Neural crest cell (in vitro differentiated cells): ENCODE measurements at places on chromosomes 5 and 9.

- H3K4me3 ChIP-seq, result no peak overlapping the region
- H3K27me3 ChIP-seq, result no peaks in the 10 kb centered on the region
- no peak overlapping the region for H3K27ac ChIP-seq
- H3K4me1 ChIP-seq, result peaks cover 21% of the 10 kb centered on the region
Measured at GRCh38 chr5:60943624-60944023, 1.2 kb downstream of the ERCC8 start.

GRCh38 chr9:71858812-71859211 is 52.2 kb downstream of the ABHD17B start:
- H3K36me3 ChIP-seq, result peaks cover 41% of the 10 kb centered on the region
- no peak overlapping the region for H3K4me3 ChIP-seq
- no peak for DNase-seq
- H3K27ac ChIP-seq, result no peak overlapping the region

GRCh38 chr5:108266242-108266641 is 115.7 kb downstream of the FBXL17 start:
- H3K4me1 ChIP-seq, result no peaks in the 10 kb centered on the region
- H3K27me3 ChIP-seq, result no peaks in the 10 kb centered on the region
- H3K27ac ChIP-seq, result no peak overlapping the region

GRCh38 chr9:133615606-133616188 is 6.5 kb upstream of the FAM163B start:
- no peak overlapping the region for H3K27ac ChIP-seq
- no peak for DNase-seq
- no peak overlapping the region for H3K4me3 ChIP-seq
- H3K27me3 ChIP-seq, result peaks cover 81% of the 10 kb centered on the region
- no peaks in the 10 kb centered on the region for H3K36me3 ChIP-seq

DNA sequence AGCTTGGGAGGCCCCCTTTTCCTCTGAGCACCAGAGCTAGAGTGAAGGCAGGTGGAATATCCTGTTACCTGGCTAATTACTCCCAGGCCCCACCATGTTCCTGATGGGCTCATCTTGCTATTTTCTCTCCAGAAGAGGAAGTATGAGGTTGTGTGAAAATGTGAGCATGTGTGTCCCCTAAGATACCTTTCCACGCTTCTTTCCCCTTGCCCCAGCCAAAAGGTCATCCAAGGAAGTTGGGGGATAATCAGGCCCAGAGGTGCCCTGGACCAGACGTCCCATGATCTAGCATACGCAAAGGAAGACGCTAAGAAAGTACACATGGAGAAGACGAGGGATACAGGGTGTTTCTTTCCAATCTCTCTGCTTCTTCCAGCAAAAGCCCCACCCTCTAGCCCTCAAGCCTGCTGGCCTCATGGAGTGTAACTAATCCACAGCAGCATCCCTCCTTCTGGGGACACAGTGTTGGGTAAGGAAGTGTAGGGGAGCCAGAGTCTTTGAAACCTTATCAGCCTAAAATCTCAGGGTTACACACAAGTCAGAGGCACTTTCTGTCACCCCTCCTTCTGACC is 115.3 kb downstream of the SLC1A3 start:
- H3K4me1 ChIP-seq, result peaks cover 17% of the 10 kb centered on the region
- H3K27ac ChIP-seq, result no peak overlapping the region
- DNase-seq, result no peak
- H3K36me3 ChIP-seq, result no peaks in the 10 kb centered on the region
- no peaks in the 10 kb centered on the region for H3K27me3 ChIP-seq

DNA sequence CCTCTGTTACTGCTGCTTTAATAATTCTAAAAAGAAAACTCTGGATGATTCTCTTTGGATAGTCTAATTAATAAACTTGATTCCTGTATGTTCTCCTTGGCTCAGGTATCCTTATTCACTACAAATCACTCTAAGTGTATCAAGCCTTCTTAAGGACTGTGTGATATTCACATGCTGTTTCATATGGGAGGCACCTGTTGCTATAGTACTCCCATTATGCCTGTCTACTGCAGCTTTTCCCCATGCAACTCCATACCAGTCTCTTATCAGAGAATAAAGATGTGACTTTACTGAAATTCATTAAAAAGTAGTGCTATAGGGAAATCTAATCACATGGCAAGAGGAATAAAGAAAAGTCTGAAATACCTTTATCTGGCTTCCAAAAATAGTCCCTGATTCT is 14.7 kb downstream of the BRD8 start:
- H3K36me3 ChIP-seq, result peaks cover 27% of the 10 kb centered on the region
- no peak overlapping the region for H3K4me3 ChIP-seq
- DNase-seq, result no peak
- H3K27ac ChIP-seq, result no peak overlapping the region
- no peaks in the 10 kb centered on the region for H3K27me3 ChIP-seq
- no peaks in the 10 kb centered on the region for H3K4me1 ChIP-seq

- H3K4me1 ChIP-seq, result peaks cover 20% of the 10 kb centered on the region
- peaks cover 2% of the 10 kb centered on the region for H3K36me3 ChIP-seq
- no peak for DNase-seq
- no peak overlapping the region for H3K4me3 ChIP-seq
- H3K27ac ChIP-seq, result no peak overlapping the region
Measured at GRCh38 chr5:173655196-173655797, 38.8 kb upstream of the BOD1 start.

GRCh38 chr9:135851748-135852147 is 55.6 kb downstream of the CAMSAP1 start:
- no peak overlapping the region for H3K27ac ChIP-seq
- H3K4me3 ChIP-seq, result no peak overlapping the region
- H3K27me3 ChIP-seq, result no peaks in the 10 kb centered on the region
- peaks cover 9% of the 10 kb centered on the region for H3K4me1 ChIP-seq

DNA sequence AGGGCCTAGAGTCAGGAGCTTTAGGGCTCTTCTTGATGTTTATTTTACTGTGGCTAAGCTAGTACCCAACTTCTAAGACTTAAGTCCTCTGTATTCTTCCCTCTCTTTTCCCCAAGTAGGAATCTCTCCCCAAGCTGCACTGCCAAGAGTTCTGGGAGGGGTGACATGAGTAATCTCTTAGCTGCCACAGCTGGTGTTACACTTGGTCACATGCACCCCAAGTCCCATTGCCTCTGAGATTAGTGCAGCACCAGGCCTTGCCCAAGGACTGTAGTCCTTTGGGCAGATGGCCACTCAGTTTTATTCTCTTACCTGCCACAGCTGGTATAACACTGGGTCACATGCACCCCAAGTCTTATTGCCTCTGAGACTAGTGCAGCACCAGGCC is 114.7 kb upstream of the RIOK2 start:
- no peaks in the 10 kb centered on the region for H3K4me1 ChIP-seq
- DNase-seq, result no peak
- peaks cover 2% of the 10 kb centered on the region for H3K36me3 ChIP-seq
- H3K27ac ChIP-seq, result no peak overlapping the region
- H3K27me3 ChIP-seq, result no peaks in the 10 kb centered on the region
- H3K4me3 ChIP-seq, result no peak overlapping the region

GRCh38 chr9:36584620-36585460 is 12.1 kb downstream of the MELK start:
- no peak overlapping the region for H3K4me3 ChIP-seq
- H3K4me1 ChIP-seq, result no peaks in the 10 kb centered on the region
- H3K36me3 ChIP-seq, result peaks cover 13% of the 10 kb centered on the region
- no peak for DNase-seq
- H3K27me3 ChIP-seq, result no peaks in the 10 kb centered on the region
- no peak overlapping the region for H3K27ac ChIP-seq

DNA sequence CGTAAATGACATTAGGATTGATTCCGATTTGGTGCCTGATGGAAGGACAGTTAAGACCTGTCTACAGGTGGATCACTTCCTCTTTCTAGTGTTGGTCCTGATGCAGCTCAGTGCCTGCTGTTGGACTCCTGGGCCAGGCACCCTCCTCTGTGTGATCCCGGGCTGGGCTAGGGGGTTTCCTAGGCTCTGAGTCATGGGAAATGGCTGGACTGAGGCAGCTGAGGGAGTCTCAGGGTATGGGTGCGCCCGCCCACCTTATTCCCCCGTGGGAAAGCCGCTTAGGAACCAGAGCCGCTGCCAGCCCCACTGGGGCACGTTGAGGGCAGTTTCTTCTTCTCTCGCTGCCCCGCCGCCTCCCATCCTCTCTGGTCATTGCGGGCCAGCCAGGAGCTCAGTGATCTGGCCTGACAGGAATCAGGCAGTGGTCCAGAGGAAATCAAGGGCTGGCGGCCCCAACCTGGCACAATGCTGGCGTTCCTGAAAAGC is 12.9 kb downstream of the TCF7 start:
- peak overlapping the region; percentile 38 for H3K4me3 ChIP-seq
- no peaks in the 10 kb centered on the region for H3K27me3 ChIP-seq
- DNase-seq, result no peak
- peaks cover 13% of the 10 kb centered on the region for H3K4me1 ChIP-seq
- H3K36me3 ChIP-seq, result no peaks in the 10 kb centered on the region

- peak overlapping the region; percentile 38 for H3K27ac ChIP-seq
- no peak for DNase-seq
- H3K27me3 ChIP-seq, result peaks cover 6% of the 10 kb centered on the region
- peaks cover 47% of the 10 kb centered on the region for H3K4me1 ChIP-seq
- H3K36me3 ChIP-seq, result no peaks in the 10 kb centered on the region
Measured at GRCh38 chr5:137563646-137564397, 64.7 kb upstream of the SPOCK1 start.

GRCh38 chr5:134659456-134659855 is 10.9 kb downstream of the SEC24A start:
- H3K36me3 ChIP-seq, result peaks cover 9% of the 10 kb centered on the region
- H3K4me1 ChIP-seq, result no peaks in the 10 kb centered on the region
- H3K4me3 ChIP-seq, result no peak overlapping the region
- DNase-seq, result no peak

- H3K27ac ChIP-seq, result no peak overlapping the region
- DNase-seq, result no peak
- no peaks in the 10 kb centered on the region for H3K27me3 ChIP-seq
- no peak overlapping the region for H3K4me3 ChIP-seq
- no peaks in the 10 kb centered on the region for H3K4me1 ChIP-seq
Measured at GRCh38 chr5:79707535-79707934, 17.9 kb downstream of the CMYA5 start.

- peaks cover 2% of the 10 kb centered on the region for H3K27me3 ChIP-seq
- peaks cover 9% of the 10 kb centered on the region for H3K4me1 ChIP-seq
- H3K4me3 ChIP-seq, result no peak overlapping the region
- no peaks in the 10 kb centered on the region for H3K36me3 ChIP-seq
Measured at GRCh38 chr9:108056084-108056804, 566.7 kb upstream of the KLF4 start.

- H3K4me3 ChIP-seq, result peak overlapping the region; percentile 5
- no peaks in the 10 kb centered on the region for H3K36me3 ChIP-seq
- no peaks in the 10 kb centered on the region for H3K27me3 ChIP-seq
- no peak overlapping the region for H3K27ac ChIP-seq
- DNase-seq, result peak; percentile 33
- peaks cover 29% of the 10 kb centered on the region for H3K4me1 ChIP-seq
Measured at GRCh38 chr5:127941646-127942045, 141.9 kb upstream of the SLC12A2 start.

DNA sequence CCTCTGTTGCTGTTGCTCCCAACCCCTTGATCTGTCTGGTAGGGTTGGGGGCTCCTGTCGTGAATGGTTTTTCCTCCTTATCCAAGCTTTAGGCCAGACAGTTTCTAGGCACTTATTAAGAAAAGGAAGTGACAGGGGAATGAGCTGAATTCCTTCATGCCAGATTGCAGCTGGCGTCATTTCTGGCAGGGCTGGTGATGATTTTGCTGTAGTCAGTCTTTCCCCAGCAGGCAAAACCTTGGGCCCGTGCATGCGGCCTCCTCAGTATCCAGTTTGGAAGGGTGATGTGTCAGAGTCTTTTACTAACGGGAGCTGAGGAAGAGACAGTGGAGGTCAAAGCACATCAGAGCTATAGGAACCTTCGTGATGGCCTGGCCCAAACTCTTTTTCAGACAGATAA is 58.8 kb downstream of the COL27A1 start:
- peak overlapping the region; percentile 6 for H3K27ac ChIP-seq
- no peak for DNase-seq
- no peaks in the 10 kb centered on the region for H3K27me3 ChIP-seq
- H3K4me1 ChIP-seq, result no peaks in the 10 kb centered on the region
- H3K36me3 ChIP-seq, result no peaks in the 10 kb centered on the region
- no peak overlapping the region for H3K4me3 ChIP-seq

- H3K27me3 ChIP-seq, result no peaks in the 10 kb centered on the region
- peak overlapping the region; percentile 72 for H3K4me3 ChIP-seq
- peaks cover 70% of the 10 kb centered on the region for H3K4me1 ChIP-seq
- peak overlapping the region; percentile 95 for H3K27ac ChIP-seq
Measured at GRCh38 chr5:72183101-72183520, 75.8 kb downstream of the MAP1B start.

DNA sequence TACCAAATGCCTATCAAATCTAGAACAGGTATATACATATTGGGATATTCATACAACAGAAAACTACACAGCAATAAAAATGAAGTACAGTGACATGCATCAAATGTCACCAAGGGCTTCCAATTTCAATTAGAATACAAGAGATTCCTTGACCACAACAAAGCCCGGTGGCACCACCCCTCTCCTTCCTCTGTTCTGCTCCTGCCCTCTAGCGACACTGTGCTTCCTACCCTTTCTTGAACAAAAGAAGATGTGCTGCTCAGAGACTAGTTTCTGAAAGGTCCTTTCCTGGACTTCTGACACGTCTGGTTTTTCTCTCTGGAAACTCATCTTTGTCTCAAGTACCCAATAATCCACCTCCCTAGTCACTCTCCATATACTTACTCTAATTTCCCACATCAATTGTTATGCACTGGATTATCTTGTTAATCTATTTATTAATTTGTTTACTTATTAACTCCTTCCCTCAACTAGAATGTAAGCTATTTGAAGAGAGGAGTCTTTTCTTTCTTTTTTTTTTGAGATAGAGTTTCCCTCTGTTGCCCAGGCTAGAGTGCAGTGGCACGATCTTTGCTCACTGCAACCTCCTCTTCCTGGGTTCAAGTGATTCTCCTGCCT is 70.4 kb upstream of the CTSV start:
- H3K36me3 ChIP-seq, result no peaks in the 10 kb centered on the region
- no peaks in the 10 kb centered on the region for H3K4me1 ChIP-seq
- DNase-seq, result no peak
- no peaks in the 10 kb centered on the region for H3K27me3 ChIP-seq
- H3K27ac ChIP-seq, result no peak overlapping the region
- H3K4me3 ChIP-seq, result no peak overlapping the region

GRCh38 chr5:178418031-178418430 is 172.2 kb downstream of the COL23A1 start:
- no peak overlapping the region for H3K4me3 ChIP-seq
- peaks cover 67% of the 10 kb centered on the region for H3K4me1 ChIP-seq
- H3K27me3 ChIP-seq, result no peaks in the 10 kb centered on the region

DNA sequence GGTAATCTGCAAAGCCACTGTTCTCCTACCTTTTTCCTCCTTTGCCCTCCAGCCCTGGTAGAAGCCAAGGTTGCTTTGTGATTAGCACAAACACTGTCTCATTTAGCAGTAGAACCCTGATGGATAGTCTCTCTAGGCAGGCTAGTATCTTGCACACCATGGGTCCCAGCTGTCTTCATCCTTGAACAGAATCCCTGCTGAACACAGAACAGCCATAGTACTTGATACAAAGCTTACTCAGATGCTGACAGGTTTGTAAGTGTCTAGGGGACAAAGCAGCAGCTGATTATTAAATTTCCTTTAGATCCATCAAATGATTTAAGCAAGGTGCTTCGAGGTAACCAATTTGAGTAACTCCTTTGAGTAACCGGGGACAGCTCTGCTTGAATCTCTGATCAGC is 163.7 kb upstream of the PPP1R2B start:
- peaks cover 9% of the 10 kb centered on the region for H3K27me3 ChIP-seq
- H3K4me1 ChIP-seq, result peaks cover 4% of the 10 kb centered on the region
- no peak overlapping the region for H3K4me3 ChIP-seq
- no peak overlapping the region for H3K27ac ChIP-seq
- no peak for DNase-seq
- no peaks in the 10 kb centered on the region for H3K36me3 ChIP-seq
